ENCODE measurements at places on chromosomes 16 and 17. TPM values are rescaled to one million over a fixed set of nuclear protein-coding genes. Genes with fewer than 3 reads are reported as not detected.

DNA sequence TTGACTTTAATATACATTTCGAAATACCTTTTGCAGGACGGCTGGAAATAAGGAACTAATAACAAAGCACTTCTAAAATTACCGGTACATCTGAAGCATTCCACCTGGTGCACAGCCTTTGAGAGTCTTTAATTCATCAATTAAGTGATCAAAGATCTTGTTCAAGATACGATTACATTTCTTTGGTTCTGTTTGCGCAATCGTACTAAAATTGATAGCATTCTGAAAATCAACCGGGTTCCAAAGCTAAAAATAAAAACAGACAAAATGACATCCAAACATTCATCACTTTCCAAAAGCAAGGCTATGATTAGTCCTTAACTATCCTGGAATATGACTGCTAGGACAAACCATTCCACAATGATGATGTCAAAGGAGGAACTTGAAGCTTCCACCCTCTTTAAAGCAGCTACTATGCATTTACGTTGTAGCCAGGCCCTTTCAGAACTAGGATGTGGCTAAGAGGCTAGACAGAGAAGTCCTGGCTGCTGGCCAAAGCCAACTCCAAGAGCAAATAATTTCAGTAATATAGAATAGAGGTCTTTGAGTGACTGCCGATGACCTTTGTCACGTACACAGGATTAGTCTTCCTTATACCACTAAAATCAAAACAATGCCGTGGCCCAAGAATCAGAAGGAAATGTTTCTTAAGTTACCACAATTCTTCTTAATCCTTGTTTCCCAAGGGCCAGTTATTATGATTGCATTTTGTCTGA lies 299.8 kb upstream of the PSMD7 start:
- DNase-seq = no peak

DNA sequence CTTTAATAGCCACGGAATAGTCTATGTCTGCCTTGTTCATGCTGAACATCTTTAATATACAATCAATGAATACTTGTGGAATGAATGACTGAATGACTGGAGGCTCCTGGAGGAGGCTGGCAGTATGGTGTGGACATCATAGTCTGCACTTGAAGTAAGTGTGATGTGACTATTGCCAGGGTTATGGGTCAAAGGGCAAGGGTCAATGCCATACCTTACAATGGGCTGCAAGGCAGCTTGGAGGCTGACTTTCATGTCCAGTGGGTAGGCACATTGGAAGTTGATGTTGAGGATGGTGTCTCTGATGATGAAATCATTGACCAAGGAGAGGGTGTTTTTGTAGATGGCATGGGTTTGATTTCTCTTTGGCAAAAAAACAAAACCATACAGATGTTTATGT lies 7.9 kb downstream of the GP2 start:
- DNase-seq = no peak

GRCh38 chr16:85362443-85362842 lies 250.2 kb upstream of the CIBAR2 start:
- DNase-seq = no peak

DNA sequence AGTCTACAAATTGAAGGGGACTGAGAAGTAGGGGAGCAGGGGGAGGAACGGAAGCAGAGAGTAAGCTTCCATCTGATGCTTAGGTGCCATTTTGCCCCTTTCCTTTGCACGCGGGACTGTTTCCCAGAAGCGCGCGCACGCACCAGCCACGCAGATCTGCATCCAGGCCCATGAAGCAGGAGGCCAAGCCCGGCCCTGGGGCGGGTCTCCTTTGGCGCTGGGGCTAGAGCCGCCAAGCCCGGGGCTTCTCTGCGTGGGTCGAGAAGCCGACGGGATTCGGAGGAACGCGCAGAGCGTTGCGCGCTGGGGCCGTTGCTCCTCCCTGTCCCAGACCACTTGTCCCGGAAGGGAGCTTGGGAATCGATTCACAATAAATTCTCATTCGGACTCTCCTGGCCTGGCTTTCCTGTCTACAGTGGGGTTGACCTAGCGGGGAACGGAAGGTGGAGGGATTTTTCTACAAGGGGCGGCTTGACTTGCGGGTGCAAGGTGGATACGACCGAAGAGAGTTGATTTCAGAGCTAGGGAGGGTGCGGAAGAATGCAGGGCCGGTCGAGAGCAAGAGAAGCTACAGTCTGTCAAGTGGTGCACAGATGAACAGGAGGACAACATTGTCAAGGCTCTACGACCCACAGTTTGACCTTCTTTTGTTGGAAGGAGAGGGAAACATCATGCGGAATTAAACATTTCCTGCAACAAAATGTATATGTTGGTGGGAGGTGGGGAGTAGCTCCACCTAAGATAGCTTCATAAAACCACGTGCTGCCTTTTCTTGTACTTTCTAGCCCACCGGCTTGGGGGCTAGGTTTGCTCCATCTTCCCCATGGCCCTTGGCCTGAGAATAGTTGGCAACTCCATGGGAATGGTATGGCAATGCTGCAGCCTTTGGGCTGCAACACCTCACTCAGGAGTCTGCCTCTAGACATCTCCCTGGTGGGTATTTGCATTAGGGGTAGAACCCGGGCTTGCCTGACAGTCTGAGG lies 4.5 kb downstream of the HOXB9 start:
- no peak for DNase-seq

DNA sequence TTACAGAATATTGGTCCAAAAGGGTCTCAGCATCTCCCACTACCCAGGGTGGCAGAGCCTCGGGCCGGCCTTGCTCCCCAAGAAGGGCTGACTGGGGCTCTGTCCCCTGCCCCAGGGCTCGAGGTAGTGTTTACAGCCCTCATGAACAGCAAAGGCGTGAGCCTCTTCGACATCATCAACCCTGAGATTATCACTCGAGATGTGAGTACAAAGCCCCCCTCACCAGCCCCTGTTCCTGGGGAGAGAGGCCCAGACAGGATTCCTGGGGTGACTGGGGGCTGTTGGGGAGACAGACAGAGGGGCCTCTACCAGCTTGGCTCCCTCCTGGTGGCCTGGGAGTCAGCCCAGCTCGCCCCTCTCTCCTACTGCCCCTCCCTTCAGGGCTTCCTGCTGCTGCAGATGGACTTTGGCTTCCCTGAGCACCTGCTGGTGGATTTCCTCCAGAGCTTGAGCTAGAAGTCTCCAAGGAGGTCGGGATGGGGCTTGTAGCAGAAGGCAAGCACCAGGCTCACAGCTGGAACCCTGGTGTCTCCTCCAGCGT lies 6.1 kb upstream of the NLRC5 start:
- peak; percentile 57 for DNase-seq

- no peak for DNase-seq
These were observed 70.5 kb downstream of the KPNA2 start for GRCh38 chr17:68106085-68106484.

- DNase-seq = peak; percentile 57
These were observed 52.7 kb upstream of the AKAP1 start for GRCh38 chr17:57032343-57032742.

DNA sequence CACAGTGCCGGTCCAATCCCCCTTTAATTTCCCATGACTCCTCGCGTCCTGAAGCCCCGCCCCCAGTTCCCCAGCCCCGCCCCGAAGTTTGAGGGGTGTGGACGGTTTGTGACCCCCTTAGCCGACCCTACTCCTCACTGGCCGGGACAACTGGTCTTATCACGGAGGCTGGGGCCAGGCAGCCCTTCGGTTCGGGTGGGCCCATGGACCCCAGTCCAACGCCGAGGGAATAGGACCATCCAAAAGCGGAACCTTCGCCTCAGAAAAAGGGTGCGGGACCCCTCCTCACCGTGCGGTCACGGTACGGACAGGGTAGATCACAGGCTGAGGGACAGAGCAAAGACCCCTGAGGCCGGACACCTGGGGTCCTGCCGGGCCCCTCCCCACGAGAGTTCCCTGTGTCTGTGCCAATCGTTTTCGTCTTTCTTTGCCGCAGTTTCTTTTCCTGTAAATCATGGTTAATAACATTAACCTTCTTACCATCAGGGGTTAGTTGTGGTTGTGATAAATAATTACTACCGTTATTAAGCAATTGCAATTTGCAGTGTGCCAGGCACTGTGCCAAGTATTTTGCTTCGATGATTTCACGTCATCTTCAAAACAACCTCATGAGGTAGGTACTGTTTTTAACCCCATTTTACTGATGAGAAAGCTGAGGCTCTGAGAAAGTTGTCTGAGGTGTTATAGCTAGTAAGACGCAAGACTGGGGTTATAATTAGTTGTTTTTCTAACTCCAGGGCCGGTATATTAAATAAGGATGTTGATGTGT lies 543 bp downstream of the TMUB2 start:
- no peak for DNase-seq

DNA sequence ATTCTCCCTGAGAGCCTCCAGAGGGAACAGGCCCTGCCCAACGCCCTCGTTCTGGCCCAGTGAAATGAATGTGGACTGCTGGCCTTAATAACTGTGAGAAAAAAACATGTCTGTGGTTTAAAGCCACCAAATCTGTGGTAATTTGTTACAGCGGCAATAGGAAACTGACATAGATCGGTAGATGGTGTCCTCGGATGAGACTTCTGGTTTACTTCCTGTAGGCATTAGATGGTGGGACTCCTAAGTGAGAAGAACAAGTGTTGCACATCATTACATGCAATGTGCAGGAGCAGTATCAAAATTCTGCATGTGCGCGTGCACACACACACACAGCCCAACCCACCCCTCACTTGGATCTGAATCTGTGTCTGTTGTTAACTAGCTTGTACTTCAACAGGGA lies 42.0 kb downstream of the CDK5R1 start:
- DNase-seq = no peak

DNA sequence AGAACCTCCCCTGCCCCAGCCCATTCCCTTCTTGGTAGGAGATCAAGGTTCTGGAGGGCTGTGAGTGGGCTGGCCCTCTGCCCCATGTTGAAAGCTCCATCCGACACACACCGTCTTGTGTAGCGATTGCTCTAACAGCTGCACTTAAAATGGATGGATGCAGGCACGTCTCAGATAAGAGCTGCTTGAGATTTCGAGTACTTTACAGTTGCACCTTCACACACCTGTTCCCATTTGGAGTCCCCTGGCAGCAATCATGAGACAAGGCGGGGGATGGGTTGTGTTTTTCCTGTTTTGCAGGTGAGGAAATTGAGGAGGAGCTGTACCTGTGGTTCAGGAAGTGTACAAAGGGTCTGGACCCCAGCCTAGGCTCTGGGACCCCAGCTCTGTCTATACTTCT lies 25.6 kb upstream of the TAC4 start:
- DNase-seq = no peak

- DNase-seq = no peak
These were observed 36.7 kb downstream of the RBFOX3 start for GRCh38 chr17:79574108-79574507.

GRCh38 chr16:10097271-10097670 lies 85.0 kb downstream of the GRIN2A start:
- no peak for DNase-seq

The LRRC46 gene
- 1.1 TPM for total RNA-seq

The HNF1B gene
- total RNA-seq = 142 TPM

The TXNDC11 gene
- total RNA-seq = 55.7 TPM

The CACNA1H gene
- 133 TPM for total RNA-seq

The SPNS3 gene
- total RNA-seq = 1.8 TPM

The PIRT gene
- 0.32 TPM for total RNA-seq

The TGFB1I1 gene
- total RNA-seq = 85.5 TPM

Measured in mucosa of gallbladder (tissue), 1 donor.